ENCODE measurements at places on chromosomes 3 and 15.

- DNase-seq, result no peak
These were observed 8.5 kb downstream of the LIPC start for GRCh38 chr15:58440158-58440910.

GRCh38 chr15:93290618-93290946 is 201.6 kb upstream of the RGMA start:
- no peak for DNase-seq

GRCh38 chr15:51318382-51319150 is 19.8 kb downstream of the CYP19A1 start:
- no peak for DNase-seq

GRCh38 chr3:97686258-97686657 is 78.3 kb upstream of the ARL6 start:
- DNase-seq, result no peak

DNA sequence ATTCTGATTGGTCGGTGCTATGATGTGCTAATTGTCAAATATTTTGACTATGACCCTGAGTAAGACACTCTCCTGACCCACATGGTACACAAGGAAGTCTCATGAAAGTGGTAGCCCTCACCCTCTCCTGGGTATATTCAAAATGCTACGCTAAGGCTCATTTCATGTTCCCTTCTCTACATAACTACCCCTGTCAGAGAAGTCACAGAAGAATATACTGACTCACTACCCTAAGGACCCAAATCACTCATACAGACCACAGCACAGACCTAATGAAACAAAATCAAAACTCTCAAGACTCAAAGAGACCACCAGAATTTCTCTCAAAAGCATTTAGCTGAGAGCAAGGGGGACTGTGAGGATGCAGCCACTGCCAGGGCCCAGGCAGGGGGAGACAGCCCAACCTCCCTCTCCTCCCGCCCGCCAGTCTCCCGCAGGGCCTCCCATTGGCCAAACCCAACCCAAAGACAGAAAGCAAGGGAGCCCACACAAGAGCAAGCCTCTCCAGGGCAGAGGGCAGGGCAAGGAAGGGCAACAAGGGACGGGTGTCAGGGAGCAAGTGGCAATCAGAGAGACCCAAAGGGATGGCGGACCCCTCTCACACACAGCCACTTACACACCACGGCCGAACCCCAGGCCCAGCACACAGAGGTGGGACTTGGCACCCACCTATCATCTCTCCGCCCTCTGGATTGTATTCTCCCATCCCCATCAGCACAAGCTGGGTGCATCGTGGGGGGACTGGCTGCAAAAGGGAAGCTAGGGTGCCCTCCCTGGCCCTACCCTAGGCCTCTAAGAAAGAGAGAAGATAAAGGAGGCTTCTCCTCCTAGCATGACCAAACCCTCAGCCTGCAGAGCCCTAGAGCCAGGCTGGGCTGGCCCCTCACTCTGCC is 41.6 kb downstream of the MEGF11 start:
- no peak for DNase-seq

GRCh38 chr3:66179793-66180192 is 41.0 kb upstream of the SLC25A26 start:
- DNase-seq, result no peak

DNA sequence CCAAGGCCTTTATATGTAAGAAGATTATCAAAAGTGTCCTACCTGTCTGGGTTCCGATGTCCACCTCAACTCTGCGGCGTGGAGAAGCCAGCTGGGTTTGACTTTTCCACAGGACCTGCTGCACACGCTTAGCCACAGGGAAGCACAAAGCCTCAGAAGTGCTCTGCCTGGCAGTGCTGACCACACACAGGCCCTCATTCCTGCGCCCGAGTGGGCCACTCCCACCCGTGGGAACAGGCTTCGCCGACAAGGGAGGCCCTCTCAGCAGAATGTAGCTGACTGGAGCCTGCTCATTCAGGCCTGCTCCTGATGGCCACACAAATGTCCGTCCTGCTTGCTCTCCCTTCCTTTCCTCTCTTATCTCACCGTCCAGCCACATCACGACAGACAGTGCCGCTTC is 221.4 kb upstream of the LRRN1 start:
- DNase-seq, result no peak

DNA sequence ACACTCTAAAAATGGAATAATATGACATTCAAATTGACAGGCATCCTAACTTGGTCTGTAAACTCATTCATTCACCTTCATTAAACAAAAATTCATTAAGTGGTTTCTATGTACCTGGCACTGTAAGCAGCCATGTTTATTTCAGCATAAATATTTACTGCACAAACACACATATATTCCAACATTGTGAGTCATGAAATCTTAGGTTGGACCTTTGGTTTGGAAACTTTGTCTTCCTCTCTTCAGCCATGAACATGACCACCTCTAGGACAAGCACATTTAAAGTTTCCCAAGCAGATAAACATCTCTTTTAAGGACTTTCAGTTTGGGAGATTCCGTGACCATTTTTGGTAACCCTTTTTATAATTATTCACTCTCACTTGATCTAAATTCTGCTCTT is 131.8 kb downstream of the TPRG1 start:
- no peak for DNase-seq

DNA sequence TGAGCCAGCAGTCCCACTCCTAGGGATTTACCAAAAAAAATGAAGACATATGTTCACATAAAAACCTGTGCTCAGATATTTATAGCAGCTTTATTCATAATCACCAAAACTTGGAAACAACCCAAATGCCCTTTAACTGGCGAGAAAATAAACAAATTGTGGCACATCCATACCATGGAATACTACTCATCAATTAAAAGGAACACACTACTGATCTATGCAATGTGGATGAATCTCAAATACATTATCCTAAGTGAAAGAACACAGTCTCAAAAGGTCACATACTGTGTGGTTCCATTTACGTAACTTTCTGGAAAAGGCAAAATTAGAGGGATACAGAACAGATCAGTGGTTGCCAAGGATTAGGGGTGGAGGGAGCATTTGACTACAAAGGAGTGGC is 394.5 kb downstream of the SHQ1 start:
- no peak for DNase-seq

DNA sequence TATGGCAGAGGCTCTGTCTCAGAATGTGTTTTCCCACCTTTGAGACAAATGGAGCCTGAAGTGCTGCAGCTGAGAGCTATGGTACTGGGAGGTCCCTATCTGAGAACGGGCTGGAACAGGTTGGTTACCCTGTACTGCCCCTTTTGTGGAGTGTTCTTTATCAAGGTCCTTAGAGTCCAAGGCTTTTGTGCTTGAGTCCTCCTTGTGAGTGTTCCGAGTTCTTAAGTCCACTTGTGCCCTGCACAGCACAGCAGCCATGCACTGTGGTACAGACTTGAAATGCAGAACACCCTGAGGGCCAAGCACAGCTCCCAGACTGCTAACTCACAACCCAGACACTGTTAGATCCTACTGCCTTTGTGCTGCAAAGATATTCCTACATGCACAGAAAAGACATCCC is 67.8 kb downstream of the ARHGAP31 start:
- DNase-seq, result no peak

DNA sequence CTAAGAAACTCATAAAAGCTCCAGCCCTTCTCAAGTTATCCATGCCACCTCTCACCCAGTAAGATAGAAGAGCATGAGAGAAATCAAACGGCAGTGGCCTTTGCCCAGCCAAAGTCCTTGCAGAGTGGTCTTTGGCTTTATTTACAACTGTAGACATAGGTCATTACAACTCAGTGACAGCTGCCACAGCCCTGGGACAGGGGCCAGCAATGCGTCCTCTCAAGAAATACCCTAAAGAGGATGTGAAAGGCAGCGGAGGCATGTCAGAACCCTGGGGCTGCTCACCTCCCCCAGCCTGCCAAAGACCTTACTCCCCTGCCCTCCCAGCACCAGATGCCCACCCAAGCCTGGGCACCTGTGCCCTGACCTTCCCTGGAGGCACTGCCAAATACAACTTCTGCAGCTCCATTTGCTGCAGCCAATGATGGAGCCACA is 6.3 kb downstream of the ACAA1 start:
- DNase-seq, result no peak

GRCh38 chr15:80159301-80159700 is 6.5 kb downstream of the FAH start:
- DNase-seq, result no peak

DNA sequence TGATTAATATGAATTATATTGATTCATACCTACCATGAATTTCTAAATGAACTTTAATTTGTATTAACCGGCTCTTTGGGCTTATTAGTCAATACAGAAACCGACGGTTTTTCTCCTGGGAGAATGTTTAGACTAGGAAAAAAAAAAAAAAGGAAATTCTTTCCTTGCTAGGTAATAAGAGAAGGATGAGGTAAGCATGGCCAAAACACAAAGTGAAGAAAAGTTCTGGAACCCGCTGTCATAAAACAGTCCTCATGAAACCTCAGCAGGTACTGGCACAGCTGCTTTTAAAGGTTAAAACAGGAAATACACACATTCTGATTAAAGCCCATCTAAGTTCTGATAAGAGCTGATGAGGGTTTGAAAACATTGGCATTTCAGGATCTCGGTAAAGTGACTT is 30.8 kb upstream of the PSTPIP1 start:
- no peak for DNase-seq

DNA sequence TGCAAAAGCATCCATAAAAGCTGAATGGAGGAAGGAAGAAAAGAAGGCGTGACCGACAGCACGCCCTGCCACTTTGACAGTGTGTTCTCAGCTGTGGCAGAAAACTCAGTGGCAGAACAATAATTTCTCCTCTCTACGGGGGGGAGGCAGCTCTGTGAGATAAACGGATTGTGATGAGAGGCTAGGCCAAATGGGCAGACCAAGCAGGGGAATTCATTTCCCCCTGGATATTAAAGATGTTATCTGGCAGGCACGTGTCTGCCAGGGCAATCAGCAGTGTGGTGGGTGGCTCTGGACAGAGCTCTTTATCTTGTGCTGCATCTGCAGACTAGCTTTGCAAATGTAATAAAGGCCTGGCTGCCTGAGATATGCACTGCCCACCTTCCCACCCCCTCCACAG is 1.9 kb upstream of the RMDN3 start:
- no peak for DNase-seq

DNA sequence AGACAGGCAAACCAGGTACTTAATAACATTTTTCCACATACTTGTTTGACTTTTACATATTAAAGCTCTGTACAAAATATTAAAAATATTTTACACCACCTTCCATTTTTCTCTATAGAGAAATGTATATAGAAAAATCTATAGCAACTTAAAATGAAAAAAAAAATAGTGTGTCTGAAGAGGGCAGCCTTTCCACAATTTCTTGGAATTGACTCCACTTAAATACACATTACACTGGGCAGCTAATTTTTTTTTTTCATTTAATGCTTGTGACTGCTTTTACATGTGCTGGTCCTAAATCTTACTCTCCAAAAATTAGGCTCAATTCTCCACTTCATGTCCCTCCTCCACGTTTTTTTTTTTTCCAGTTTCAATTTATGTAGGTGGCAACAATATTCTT is 427.0 kb upstream of the RBMS3 start:
- no peak for DNase-seq

DNA sequence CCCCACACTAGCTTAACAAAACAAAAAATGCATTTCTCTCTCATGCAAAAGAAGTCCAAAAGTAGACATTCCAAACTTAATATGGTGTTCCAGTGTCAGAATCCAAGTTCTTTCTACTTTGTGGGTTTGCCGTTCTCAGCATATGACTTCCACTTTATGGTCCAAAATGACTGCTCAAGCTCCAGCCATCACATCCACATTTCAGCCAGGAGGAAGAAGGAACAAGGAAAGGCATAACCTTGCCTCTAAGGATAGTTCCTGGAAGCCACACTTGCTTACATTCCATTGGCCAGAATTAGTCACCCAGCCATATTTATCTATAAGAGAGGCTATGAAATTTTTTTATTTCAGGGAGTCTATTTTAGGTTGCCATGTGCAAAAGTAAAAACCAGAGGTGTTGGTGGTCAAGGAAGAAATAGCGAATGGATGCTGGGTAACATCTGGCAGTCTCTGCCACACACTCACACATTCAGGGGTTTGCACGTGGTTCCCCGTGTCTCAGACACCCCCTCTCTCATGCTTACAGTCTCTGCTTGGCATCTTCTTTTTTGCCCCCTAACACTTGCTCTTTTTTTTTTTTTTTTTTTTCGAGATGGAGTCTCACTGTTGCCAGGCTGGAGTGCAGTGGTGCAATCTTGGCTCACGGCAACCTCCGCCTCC is 69.3 kb downstream of the RPL39L start:
- DNase-seq, result no peak

DNA sequence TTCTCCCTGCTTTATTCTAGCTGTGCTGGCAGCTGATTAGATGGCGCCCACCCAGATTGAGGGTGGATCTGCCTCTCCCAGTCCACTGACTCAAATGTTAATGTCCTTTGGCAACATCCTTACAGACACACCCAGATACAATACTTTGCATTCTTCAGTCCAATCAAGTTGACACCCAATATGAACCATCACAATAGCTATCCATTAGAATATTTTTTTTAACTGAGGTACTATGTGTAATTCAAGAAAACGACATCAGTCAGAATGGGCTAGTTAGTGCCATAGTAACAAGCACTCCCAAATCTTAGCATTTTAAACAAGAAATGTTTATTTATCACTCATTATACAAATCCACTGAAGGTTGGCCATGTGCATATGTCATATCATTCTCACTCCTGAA is 723.1 kb downstream of the NR2F2 start:
- DNase-seq, result no peak

- DNase-seq, result no peak
These were observed 4.2 kb downstream of the EIF4E3 start for GRCh38 chr3:71721002-71721401.

GRCh38 chr3:156332304-156332703 is 211.9 kb downstream of the KCNAB1 start:
- no peak for DNase-seq

DNA sequence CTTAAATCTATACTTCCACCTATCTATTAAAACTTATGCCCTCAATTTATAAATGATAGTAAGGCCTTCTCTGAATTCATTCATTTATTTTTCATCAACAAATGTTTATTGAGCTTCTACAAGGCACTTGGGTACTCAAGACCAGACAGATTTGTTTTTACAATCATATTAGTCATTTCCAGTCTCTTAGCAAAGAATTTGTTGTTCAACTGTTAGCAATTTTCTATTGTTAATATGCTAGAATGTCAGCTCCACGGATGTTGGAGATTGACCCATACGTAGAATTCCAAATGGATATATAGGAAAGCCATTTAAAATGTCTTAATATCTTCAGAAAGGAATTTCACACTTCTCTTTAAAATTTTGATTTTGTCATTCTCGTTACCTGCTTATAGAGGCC is 36.7 kb downstream of the ZBTB38 start:
- DNase-seq, result no peak

Measured in stimulated activated CD4-positive, alpha-beta T cell treated with anti-CD3 and anti-CD28 coated beads, Interleukin-1b, Interleukin-23, amount 100 ng/mL, for 24 hours (primary cell).